ENCODE measurements at places on chromosomes 7 and 10.

DNA sequence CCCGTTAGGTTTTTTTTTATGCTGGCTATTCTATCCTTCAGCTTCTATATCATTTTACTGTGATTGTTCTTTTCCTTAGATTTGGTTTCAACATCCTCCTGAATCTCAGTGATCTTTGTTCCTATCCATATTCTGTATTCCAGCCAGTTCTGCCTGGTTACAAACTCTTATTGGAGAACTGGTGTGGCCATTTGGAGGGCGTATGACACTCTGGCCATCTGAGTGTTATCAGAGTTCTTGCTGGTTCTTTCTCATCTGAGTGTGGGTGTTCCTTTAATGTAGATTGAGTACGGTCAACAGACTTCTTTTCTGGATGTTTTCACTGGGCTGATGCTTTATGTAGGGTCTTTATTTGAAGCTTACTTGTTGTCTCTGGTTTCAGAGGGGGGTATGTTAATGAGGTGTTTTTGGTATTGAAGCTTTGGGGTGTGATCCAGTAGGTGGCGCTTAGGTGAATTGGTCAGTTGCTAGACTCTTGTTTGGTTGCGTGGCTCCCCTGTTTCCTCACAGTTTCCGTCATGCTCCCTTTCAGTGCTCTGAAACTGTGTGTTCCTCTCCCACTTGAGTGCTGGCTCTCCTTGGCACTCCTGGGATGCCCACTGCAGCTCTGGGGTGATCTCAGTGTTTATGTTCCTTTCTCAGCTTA, 80.7 kb downstream of the FANK1 start:
- no peak for DNase-seq

DNA sequence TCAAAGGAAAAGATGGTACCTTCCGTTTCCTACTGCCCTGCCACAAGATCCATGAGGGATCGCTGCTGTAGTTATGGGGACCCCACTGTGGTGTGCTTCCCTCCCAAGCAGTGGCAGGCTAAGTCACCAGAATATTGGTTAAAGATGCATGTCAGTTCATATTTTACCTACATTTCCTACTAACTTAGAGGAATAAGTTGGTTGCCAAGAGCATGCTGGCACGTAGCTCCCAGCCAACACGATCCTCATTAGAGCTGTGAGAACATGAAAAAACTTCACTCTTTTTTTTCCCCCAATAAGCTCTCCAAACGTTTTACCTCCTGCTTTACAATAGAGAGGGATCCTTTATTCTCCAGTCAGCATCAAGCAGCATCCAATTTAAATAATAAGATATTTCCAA, 203.7 kb downstream of the TRIL start:
- DNase-seq: no peak

- DNase-seq: no peak
Measured at GRCh38 chr7:25886387-25887240, 265.4 kb upstream of the NFE2L3 start.

GRCh38 chr7:6480323-6480660, 32.5 kb upstream of the DAGLB start:
- no peak for DNase-seq

- DNase-seq: no peak
Measured at GRCh38 chr7:22694597-22695207, 32.3 kb upstream of the IL6 start.

DNA sequence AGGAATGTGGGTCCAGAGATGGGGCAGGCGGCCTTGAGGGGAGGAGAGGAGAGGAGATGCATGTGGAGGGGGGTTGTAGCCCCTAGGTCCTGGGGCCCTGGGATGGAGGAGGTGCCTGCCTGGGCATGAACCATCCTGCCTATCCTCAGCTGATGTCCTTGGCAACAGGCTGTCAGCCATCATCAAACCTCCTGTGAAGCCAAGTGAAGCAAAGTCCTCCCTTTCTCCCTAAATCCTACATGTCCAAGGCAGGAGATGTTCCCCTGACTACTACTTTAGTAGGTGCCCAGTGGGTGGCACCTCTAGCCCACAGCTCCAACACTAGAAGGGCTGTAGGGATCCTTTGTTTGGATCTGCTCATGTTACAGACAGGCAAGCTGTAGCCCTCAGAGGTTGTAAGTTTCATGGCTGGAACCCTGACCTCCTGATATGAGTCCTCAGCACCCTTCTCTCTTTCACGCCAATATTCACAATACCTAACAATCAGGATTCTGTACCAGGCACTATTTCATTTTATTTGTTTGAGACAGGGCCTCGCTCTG, 66.6 kb upstream of the SYPL1 start:
- DNase-seq: no peak
